ENCODE measurements at places on chromosomes 7 and 10.

DNA sequence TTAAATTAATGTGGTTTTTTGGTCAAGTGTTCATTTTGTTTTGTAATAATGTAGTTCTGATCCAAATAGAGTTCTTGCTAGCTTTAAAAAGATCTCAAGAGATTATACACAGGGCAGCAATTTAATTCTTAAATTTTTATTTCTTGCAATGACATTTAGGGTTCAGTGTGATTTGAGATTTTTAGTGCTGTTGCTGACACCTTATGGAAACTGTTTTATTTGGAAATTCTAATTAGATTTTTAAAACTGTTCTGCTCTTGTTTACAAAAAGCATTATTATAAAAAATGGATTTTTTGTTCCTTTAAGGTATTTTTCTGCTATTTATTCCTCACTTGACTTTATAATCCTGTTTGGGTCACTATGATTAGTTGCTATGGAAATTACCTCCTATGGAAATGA lies 72.1 kb downstream of the RTKN2 start:
- DNase-seq: no peak

- DNase-seq: no peak
Observed at GRCh38 chr7:84949067-84949466, 237.8 kb downstream of the SEMA3D start.

- no peak for DNase-seq
Observed at GRCh38 chr10:42872865-42873435, 90.4 kb downstream of the BMS1 start.

DNA sequence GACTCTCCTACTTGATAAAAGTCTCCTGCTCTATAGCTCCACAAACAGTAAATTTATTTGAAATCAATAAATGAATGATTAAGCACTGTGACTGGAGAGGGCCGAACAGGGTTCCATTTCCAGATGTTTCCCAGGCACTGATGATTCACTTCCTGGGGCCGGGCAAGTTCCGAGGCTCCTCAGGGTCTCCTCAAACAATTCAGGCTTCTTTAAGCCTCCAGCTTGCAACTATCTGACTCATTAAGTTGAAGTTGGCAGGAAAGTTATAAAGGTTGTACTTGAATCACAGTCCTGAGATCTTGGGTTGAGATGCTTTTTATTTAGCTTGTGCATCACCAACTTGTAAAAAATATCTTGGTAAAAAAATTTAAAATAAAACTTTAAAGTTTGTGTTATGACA lies 612.9 kb downstream of the DNAJB6 start:
- DNase-seq: no peak

GRCh38 chr10:59833810-59834209 lies 72.5 kb downstream of the CCDC6 start:
- DNase-seq: no peak

- no peak for DNase-seq
Observed at GRCh38 chr10:14146025-14146424, 184.7 kb downstream of the FRMD4A start.

DNA sequence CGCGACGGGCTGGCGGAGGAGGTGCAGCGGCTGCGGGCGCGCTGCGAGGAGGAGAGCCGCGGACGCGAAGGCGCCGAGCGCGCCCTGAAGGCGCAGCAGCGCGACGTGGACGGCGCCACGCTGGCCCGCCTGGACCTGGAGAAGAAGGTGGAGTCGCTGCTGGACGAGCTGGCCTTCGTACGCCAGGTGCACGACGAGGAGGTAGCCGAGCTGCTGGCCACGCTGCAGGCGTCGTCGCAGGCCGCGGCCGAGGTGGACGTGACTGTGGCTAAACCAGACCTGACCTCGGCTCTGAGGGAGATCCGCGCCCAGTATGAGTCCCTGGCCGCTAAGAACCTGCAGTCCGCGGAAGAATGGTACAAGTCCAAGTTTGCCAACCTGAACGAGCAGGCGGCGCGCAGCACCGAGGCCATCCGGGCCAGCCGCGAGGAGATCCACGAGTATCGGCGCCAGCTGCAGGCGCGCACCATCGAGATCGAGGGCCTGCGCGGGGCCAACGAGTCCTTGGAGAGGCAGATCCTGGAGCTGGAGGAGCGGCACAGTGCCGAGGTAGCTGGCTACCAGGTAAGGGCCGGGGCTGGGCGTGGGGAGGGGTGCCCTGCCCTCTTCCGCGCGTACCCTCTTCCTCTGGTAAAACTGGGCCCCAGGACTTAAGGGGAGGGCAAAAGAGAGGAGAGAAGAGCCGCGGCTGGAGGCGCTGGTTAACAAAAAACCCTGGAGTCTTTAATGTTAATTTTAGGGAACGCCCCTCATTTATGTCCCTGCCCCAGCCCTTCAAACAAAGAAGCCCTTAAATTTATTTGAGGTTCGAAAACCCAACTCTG lies 987 bp downstream of the INA start:
- no peak for DNase-seq

GRCh38 chr10:49175587-49176309 lies 12.4 kb downstream of the TMEM273 start:
- DNase-seq: no peak

DNA sequence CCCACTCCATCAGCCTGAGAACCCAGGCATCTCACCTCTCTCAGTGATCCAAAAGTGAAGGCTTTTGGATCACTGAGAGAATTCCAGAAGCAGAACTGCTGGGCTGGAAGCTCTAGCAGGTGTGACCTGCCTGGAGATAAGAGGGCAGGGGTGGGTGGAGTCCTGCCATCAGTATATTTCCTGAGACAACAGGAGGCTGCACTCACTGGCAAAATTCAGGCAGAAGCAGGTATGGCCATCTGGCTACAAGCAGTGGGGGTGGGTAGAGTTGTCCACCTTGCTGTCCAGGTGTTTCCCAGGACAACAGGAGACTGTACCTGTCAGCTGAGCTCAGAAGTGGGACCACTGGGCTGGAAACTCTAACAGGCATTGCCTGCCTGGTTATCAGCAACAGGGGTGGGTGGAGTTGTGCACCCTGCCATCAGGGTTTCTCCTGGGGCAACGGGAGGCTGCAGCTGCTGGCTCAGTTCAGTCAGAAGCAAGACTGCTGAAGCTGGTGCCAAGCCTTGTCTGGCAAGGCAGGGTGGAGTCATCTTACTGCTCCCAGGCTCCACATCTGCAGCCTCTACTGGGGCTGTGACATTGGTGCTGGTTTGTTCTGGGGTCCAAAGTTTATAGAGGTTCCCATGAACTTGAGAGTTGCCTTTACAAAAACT lies 47.2 kb upstream of the SFTPD start:
- no peak for DNase-seq

- DNase-seq: no peak
Observed at GRCh38 chr10:129744134-129745111, 219.7 kb downstream of the EBF3 start.

DNA sequence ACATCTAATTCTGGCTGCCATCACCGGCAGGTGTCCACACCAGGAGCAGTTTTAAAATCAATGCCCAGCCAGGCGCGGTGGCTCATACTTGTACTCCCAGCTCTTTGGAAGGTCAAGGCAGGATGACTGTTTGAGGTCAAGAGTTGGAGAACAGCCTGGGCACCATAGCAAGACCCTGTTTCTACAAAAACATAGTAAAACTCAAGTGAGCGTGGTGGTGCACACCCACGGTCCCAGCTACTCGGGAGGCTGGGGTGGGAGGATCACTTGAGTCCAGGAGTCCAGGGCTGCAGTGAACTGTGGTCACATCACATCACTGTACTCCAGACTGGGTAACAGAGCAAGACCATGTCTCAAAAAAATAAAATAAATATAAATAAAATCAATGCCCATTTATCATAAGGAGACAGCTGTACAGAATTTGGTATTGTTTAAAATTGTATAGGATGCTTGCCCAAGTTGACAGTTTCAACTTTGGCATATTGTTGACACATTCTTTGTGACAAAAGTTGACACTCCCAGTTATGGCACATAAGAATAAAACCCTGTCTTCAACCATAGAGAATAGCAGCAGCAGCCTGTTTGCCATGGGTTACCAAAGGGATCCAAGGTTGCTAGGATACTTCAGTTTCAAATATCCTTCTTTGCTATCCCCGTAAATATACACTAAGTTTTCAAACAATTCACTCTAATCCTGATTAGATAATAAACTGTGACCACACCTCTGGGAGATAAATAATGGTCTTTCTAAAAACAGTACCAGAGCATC lies 193.0 kb downstream of the FAM107B start:
- DNase-seq: no peak

- DNase-seq: no peak
Observed at GRCh38 chr7:99827040-99827778, 604 bp upstream of the CYP3A43 start.

Measured in activated CD4-positive, alpha-beta T cell treated with anti-CD3 and anti-CD28 coated beads, Interleukin-2, Interleukin-4, amounts not matched to agents 100 ng/mL and 50 ng/mL, durations not matched to agents 16 hours and 8 hours (primary cell).